ENCODE measurements at places on chromosomes 6 and 20.

DNA sequence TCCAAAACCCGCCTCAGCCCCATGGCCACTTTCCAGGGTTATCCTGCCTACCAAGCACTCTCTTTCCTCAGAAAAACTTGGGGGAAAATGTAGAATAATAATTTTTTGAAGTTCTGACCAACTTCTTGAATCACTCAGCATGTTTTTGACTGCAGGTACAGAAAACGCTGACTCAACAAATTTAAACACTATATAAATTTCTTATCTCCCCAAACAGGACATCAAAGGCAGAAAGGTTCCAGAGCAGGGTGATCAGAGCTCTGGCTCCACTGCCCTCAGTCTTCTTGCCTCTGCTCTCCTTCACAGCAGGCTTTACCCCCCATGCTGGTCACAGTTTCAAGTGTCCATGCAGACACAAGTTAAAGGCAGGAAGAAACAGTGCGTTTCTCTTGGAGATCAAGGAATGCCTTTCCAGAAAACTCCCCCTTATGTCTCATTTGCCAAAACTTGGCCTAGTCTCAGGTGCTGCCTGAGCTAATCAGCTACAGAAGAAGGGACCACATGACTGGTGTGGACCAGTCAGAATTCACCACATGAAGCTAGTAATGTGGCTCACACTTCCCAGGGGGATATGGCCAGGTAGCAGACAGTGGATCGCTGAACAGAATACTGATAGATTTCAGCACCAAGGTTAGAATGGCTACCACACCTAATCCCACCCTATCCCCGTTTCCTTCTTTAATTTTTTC lies 24.4 kb upstream of the SLC17A3 start:
- no peak for DNase-seq

- DNase-seq: no peak
Measured at GRCh38 chr6:131643855-131644460, 6.9 kb downstream of the ENPP3 start.

DNA sequence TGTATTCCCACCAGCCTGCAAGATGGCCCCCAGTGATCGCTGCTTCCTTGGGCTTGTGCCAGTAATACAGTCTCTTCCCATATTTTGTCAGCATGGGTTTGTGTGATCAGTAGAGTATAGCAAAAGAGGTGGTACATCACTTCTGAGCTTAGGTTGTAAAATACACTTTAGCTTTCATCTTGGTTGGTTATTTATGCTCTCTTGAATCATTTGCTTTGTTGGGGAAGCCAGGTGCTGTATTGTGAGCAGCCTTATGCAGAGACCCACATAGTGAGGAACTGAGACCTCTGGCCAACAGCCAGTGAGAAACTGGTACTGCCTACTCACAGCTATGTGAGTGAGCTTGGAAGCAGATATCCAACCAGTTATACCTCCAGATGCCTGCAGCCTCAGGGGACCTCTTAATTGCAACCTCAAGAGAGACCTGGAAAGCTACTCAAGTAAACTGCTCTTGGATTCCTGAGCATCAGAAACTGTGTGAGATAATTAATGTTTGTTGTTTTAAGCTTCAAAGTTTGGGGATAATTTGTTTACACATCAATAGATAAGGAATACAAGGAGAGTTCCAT lies 229.3 kb downstream of the FARS2 start:
- no peak for DNase-seq

GRCh38 chr6:100412872-100413271 lies 51.8 kb downstream of the SIM1 start:
- no peak for DNase-seq

GRCh38 chr6:3297006-3297405 lies 38.3 kb downstream of the PSMG4 start:
- DNase-seq: no peak

DNA sequence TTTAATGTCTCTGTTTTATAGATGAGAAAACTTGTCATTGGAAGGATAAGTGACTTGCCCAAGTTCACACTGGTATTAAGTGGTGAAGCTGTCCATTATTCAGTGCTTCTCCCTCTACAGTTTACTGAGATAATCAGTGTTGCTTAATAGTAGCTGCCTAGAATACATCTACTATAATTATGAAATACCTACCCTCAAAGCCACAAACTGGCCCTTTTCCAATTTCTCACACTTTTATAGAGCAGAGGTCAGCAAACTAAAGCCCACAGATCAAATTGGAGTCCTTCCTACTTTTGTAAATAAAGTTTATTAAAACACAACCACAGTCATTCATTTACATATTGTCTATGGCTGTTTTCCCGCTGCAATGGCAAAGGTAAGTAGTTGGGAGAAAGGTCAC lies 73.5 kb downstream of the EYS start:
- no peak for DNase-seq

- no peak for DNase-seq
Measured at GRCh38 chr20:25517124-25517523, 68.2 kb downstream of the NINL start.

DNA sequence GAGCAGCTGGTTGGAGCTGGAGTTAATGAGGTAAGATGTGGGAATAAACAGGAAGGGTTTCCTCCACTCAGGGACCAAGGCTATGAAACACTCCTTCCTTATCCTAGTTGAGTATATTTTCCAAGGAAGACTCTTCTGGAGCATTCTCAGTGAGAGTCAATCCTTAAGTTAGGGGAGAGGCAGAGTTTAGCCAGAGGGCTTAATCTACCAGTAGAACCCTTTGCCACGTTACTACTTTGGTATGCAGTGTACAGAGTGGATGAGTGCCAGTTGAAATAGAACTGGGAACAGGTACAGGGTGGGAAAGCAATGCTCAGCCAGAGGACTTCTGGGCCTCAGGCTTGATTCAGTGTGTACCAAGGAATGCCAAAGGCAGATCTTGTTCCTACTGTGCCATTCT lies 114.3 kb downstream of the UBE3D start:
- no peak for DNase-seq

DNA sequence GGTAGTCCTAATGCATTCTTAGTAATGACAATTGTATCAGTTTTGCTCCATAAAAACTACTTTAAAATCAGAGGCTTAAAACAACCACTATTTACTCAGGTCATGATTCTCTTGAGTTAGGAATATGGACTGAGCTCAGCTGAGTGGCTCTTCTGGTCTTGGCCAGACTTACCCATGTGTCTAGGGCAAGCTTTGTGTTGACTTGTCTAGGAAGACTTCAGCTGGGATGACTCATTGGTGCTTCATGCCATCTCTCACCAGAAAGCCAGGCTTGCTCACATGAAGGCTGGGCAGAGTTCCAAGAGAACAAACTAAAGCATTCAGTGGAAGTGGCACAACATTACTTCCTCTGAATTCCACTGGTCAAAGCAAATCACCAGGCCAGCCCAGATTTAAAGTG lies 155.3 kb downstream of the DHX35 start:
- DNase-seq: no peak

DNA sequence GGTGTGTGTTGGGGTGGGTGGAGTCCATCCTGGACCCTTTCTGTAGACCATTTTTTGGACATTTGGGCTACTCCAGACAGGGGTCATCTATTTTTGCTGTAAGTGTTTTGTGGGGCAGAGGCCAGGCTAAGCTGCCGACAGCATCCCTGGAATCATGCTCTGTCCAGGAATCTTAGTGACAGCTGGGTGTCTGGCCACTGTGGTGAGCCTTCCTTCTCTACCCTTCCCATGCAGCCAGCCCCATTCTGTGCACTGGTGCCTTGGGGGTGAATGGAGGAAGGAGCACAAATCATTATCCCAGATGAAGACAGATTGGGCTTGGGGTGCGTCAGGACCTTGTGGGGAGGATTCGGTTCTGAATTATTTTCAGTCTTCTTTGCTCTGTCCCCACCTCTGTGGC lies 20.2 kb downstream of the TOX2 start:
- no peak for DNase-seq

GRCh38 chr6:157715728-157716164 lies 107.3 kb upstream of the SNX9 start:
- DNase-seq: no peak

DNA sequence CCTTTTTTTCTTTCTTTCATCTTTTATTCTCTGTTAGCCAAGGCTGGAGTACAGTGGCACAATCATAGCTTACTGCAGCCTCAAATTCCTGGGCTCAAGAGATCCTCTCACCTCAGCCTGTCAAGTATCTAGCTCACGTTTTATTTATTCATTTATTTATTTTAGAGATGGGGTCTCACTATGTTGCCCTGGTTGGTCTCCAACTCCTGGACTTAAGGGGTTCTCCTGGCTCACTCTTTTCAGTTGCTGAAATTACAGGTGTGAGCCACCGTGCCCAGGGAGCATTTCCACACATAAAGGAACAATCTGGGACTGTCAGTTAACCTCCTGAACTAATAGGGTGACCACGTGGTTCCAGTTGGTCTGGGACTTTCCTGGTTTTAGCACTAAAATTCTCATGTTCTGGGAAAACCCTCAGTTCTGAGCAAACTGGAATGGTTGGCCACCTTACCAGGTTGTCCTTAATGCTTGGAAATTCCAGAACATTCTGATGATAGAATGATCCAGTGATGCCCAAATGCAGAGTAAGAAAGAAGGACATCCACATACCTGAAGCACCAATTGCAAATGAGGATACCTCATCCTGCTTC lies 105.5 kb upstream of the ZNF217 start:
- DNase-seq: no peak

- no peak for DNase-seq
Measured at GRCh38 chr20:16864069-16864468, 115.9 kb downstream of the OTOR start.

GRCh38 chr6:152170702-152171667 lies 363.5 kb downstream of the ESR1 start:
- DNase-seq: peak; percentile 14

- DNase-seq: no peak
Measured at GRCh38 chr6:51718533-51718932, 368.9 kb downstream of the PKHD1 start.

DNA sequence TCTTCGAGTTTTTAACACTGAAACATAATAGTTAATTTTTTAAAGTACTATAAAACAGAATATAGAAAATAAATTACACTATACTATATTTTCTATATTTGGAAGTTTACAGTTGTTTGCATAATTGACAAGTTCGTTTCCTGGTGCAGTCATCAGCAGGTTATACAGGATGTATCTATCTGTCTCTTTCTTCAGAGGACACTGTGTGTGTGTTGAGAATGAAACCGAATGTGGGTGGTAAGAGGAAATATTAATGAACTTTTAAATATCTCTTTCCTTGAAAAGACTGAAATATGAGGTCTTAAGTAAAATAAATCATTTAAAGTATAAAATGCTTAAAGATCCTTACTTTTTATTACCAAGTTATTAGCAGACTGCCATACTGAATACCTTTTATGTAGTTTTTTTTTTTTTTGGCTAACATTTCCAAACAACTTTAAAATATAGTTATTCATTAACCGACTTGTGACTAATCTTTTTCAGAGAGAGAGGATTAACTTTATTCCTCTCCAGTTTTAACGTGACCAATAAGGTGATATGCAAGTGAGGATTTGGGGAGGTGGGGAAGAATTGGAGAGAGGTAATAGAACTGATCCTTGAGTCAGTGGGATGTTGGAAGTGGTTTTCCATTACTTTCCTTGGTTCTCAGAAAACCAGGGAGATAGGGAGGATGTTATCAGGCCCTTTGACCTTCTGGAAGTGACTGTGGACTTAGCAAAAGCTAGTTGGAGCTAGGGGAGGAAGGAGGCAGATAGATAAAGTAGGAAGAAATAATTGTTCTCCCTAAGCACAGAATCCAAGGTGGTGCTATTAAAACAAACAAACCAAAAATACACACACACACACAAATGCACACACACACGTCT lies 380.0 kb upstream of the FLRT3 start:
- no peak for DNase-seq

DNA sequence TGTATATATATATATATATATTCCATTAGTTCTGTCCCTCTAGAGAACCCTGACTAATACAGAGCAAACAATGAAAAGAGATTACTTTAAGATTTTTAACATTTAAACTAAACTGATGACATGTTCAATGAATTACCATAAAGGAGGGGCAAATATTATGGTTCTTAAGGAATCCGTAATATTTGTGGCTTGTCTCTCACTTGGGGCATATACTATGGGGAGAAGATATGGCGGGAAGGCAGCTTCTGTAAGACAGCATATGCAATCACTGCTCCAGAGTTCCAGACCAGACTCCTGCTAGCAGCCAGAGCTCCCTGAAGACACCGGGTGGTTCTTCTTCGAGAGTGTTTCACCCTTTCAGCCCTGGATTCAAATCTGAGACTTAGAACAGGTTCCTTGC lies 321.1 kb upstream of the NT5E start:
- DNase-seq: no peak

- DNase-seq: no peak
Measured at GRCh38 chr6:20856681-20857288, 322.5 kb downstream of the CDKAL1 start.

GRCh38 chr6:148779142-148779562 lies 32.3 kb downstream of the UST start:
- DNase-seq: no peak

DNA sequence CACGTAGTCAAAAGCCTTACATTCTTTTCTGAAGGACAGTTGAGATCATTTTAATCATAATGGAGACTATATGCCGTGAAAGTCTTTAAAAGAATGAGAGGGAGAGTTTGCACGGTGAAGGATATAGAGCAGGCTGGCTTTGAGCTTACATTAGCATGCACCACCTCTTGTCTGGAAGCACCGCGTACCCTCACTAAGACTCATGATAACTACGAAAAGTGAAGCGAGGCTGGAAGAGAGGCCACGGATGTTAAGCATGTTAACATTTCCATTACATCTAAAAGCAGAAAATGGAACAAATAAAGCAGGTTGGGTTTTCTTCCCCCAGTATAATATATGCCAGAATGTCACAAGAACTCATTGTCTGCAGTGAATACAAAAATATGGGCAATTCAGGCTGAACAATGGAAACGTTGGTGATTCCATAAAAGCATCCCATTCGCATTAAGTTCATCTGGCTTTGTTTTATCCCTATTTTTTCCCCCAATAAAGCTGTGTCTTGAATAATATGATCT lies 40.6 kb upstream of the NKX2-2 start:
- no peak for DNase-seq

DNA sequence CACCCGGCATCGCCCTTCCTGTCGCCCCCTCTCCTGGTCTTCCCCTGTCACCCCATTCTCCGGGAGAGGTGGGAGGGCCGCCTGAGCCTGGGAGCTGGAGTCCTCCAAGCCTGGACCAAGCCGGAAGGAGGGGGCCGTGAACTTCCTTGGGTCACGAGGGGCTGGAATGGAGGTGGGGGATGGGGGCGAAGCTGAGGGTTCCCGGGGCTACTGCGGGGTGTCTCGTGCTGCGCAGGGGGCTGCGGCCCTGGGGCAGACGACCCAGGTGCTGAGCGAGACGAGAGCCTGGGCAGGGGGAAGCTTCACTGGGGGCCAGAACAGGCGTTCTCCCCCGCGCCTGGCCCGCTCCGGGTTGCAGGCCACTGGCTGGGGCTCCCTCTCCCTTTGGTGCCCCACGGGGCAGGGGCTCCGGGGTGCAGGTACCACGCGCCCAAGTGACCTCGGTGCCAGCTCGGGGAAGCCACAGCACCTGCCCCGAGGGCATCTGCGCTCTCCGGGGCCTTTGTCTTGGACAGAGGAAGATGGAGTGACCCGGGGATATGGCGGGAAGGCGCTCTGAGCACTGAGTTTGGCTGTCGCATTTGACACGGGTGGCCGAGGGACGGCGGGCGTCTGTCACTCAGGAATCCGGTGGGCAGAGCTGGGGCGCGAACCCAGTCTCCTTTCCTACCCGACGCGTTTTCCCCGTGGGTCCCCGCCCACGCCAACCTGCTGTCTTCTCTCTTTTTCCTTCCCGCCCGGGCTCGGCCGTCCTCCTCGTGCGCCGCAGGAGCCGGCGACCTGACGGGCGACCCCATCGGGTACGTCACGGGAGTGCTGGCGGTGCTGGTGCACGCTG lies 1.2 kb downstream of the SLC35D3 start:
- no peak for DNase-seq

- no peak for DNase-seq
Measured at GRCh38 chr6:158900663-158901312, 81.6 kb upstream of the EZR start.

- no peak for DNase-seq
Measured at GRCh38 chr6:37256692-37257319, 766 bp upstream of the TBC1D22B start.

Data from stimulated activated CD8-positive, alpha-beta memory T cell treated with anti-CD3 and anti-CD28 coated beads, Interleukin-15, amount 100 ng/mL, for 1 hour (primary cell).